ENCODE measurements at places on chromosomes 13 and 19.

- peak; percentile 78 for DNase-seq
- H3K4me1 ChIP-seq: no peaks in the 10 kb centered on the region
- peaks cover 65% of the 10 kb centered on the region for H3K27me3 ChIP-seq
- H3K36me3 ChIP-seq: no peaks in the 10 kb centered on the region
- H3K4me3 ChIP-seq: peak overlapping the region; percentile 41
- H3K27ac ChIP-seq: no peak overlapping the region
Measured at GRCh38 chr19:5436106-5436947, 18.9 kb upstream of the ZNRF4 start.

- H3K27ac ChIP-seq: peak overlapping the region; percentile 98
- H3K36me3 ChIP-seq: no peaks in the 10 kb centered on the region
- H3K27me3 ChIP-seq: no peaks in the 10 kb centered on the region
- DNase-seq: peak; percentile 86
- peak overlapping the region; percentile 95 for H3K4me3 ChIP-seq
Measured at GRCh38 chr19:1566392-1567115, 1.6 kb downstream of the MEX3D start.

- no peaks in the 10 kb centered on the region for H3K27me3 ChIP-seq
- H3K27ac ChIP-seq: no peak overlapping the region
- H3K36me3 ChIP-seq: no peaks in the 10 kb centered on the region
- no peaks in the 10 kb centered on the region for H3K4me1 ChIP-seq
Measured at GRCh38 chr19:32101206-32101605, 244.2 kb upstream of the ZNF507 start.

DNA sequence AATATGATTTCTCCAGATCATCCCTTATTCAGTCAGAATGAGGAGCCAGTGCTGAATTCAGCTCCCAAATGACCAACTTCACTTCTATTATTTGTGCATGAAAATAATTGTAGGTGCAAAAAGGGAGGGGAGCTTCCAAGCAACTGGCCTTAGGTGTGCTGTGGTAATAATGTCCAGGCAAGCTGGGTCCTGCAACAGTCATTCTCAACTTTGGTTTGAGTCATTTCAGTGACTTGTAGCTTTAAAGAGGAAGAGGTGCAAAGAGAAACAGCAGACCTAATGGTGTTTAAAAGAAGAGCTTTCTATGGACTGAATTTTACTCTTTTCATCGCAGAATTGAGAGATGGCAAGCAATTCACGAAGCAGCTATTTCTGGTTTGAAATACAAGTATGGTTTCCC is 29.2 kb upstream of the FGF9 start:
- no peak overlapping the region for H3K4me3 ChIP-seq
- no peaks in the 10 kb centered on the region for H3K27me3 ChIP-seq

GRCh38 chr13:42127047-42127446 is 78.6 kb downstream of the DGKH start:
- H3K4me3 ChIP-seq: no peak overlapping the region
- no peaks in the 10 kb centered on the region for H3K36me3 ChIP-seq
- H3K27me3 ChIP-seq: no peaks in the 10 kb centered on the region
- no peaks in the 10 kb centered on the region for H3K4me1 ChIP-seq

- no peak for DNase-seq
- H3K4me3 ChIP-seq: no peak overlapping the region
- no peaks in the 10 kb centered on the region for H3K4me1 ChIP-seq
Measured at GRCh38 chr13:24215732-24216131, 55.2 kb downstream of the SPATA13 start.

DNA sequence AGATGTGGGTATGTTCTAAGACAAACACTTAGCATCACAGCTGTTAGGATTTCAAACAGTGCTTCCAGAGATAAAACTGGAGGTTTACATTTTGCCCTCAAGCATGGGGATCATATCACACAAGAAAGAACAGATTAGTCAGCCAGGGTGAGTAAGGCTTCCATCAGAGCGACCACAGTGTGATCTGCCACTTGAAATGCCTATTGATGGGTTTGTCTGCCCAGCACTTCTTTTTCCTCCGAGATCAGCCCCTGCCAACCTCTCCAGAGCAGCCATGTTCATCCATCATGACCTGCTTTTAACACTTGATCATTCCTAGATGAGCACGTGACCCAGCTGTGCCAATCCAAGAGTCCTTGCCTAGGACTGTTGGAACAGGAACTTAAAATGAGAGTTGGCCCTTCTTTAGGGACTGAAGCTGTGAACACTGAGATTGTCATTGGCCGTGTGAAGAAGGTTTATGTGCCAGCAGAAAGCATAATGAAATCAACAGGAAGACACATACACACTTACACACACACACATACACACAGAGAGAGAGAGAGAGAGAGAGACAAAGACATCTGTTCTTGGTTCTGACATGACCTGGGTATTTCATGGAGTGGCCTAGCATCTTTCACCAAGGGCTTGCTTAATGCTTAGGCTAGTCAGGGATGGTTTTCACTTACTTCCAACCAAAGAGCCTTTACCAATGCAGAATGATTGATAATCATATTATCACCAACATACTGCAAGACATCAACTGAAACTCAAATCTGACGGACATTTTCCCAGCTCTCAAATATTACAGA is 5.2 kb upstream of the CEBPG start:
- H3K27me3 ChIP-seq: peaks cover 9% of the 10 kb centered on the region
- DNase-seq: peak; percentile 19
- H3K36me3 ChIP-seq: no peaks in the 10 kb centered on the region
- no peak overlapping the region for H3K4me3 ChIP-seq
- no peak overlapping the region for H3K27ac ChIP-seq
